ENCODE measurements at places on chromosomes 16 and 17. TPM values are rescaled to one million over a fixed set of nuclear protein-coding genes. Genes with fewer than 3 reads are reported as not detected.
A peak's percentile ranks its signal among the peaks of the same experiment; 100 is the strongest.

- no peak for DNase-seq
These were observed 32.7 kb upstream of the CRHR1 start for GRCh38 chr17:45751466-45751865.

The REXO5 gene
- 0.83 TPM for total RNA-seq

DNA sequence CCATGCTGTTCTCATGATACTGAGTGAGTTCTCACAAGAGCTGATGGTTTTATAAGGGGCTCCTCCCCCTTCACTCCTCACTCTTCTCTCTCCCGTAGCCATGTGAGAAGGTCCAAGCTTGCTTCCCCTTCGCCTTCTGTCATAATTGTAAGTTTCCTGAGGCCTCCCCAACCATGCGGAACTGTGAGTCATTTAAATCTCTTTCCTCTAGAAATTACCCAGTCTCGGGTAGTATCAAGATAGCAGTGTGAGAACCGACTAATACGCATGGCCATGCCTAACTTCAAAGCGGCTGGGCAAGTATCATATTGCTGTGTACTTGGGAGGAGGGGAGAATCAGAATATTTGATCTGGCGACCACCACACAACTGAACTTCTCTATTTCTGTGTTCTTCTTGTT is 88.3 kb downstream of the PRKCB start:
- DNase-seq, result no peak

GRCh38 chr17:73228748-73229236 is 32.9 kb downstream of the CPSF4L start:
- no peak for DNase-seq

The FSCN2 gene
- 5.5 TPM for total RNA-seq

The FOXN1 gene
- total RNA-seq, result not detected

The SMIM5 gene
- total RNA-seq, result 1.7 TPM

- DNase-seq, result peak; percentile 57
These were observed 29.1 kb downstream of the AKAP1 start for GRCh38 chr17:57114085-57114673.

The PRR15L gene
- total RNA-seq, result not detected

- no peak for DNase-seq
These were observed 64.6 kb downstream of the RTN4RL1 start for GRCh38 chr17:1960545-1960912.

The MT1E gene
- 2.8 TPM for total RNA-seq

DNA sequence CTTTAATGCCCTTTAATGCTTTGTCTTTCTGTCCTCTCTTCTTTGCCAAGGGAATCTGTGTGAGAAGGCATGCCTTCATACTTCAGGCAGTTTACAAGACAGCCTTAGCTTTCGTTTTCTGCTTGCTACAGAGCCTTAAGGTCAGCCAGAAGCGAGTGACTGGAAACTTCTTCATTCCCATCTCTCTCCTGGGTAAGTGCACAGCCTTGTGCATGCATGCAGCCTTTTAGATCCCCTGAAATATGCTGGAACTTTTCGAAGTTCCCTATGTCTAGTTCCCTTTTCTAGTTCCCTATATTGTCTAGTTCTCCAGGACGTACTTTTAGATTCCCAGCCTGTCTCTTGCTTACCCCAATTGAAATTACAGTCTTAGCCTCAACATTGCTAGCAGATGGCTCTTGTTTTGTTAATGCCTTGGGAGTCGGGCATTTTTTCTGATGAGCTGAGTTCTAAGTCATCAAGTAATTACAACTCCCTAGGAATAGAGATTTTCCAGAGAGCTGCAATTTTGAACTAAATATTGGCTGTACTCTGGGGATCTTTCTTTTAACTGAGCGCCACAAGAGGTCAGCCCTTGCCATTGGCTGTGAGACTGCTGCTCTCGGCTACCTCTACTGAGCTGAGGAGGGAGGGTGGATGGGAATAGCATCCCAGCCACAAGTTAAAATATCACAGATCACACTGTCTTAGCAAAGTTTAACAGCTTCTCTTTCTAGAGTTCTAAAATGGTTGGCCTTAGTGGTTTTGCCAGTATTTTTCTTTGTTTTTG is 22.7 kb upstream of the PPM1D start:
- no peak for DNase-seq

The SP6 gene
- not detected for total RNA-seq

The KRT33B gene
- not detected for total RNA-seq

GRCh38 chr17:15289285-15290183 is 24.4 kb upstream of the PMP22 start:
- DNase-seq, result no peak

The SLC38A8 gene
- total RNA-seq, result not detected

- DNase-seq, result peak; percentile 75
These were observed at the start of gene IFI35 for GRCh38 chr17:43006639-43007551. IFI35 (plus strand) TSS chr17:43006784; CDS start chr17:43006948, 164 bp downstream.

The JPH3 gene
- total RNA-seq, result not detected

- no peak for DNase-seq
These were observed 34.8 kb upstream of the FBXO47 start for GRCh38 chr17:39001703-39002637.

GRCh38 chr17:31251105-31251969 is 45.7 kb downstream of the OMG start:
- no peak for DNase-seq

The GSG1L gene
- not detected for total RNA-seq

GRCh38 chr17:79870540-79870939 is 31.3 kb upstream of the CBX4 start:
- no peak for DNase-seq

- no peak for DNase-seq
These were observed 10.3 kb downstream of the STARD3 start for GRCh38 chr17:39647256-39647655.

DNA sequence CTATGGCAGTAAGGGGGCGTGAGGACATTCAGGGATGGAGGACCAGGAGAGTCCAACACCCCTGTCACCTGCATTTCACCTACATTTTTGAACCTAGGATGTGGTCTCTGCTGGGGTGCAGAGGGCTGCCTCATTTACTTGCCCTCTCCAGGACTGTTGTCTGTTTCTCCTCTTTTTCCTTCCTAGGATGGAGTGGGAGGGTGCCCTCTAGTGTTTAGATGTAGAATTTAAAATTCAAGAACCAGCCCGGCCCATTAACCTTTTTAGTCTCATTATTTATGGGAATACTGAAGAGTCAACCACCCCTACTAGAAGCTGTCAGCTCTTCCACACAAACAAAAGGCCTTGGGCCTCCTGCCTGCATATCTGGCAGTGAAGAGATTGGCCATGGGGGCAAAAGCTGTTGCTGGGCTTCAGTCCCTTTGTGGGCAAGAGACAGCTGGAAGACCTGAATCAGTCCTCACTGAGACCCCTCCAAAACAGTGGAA is 2.5 kb upstream of the STARD3 start:
- DNase-seq, result no peak

- DNase-seq, result no peak
These were observed 8.6 kb upstream of the VAC14 start for GRCh38 chr16:70809392-70810060.

The NLRP1 gene
- total RNA-seq, result 40.4 TPM

The CTRB2 gene
- not detected for total RNA-seq
